ENCODE measurements at places on chromosomes 3 and 15.

DNA sequence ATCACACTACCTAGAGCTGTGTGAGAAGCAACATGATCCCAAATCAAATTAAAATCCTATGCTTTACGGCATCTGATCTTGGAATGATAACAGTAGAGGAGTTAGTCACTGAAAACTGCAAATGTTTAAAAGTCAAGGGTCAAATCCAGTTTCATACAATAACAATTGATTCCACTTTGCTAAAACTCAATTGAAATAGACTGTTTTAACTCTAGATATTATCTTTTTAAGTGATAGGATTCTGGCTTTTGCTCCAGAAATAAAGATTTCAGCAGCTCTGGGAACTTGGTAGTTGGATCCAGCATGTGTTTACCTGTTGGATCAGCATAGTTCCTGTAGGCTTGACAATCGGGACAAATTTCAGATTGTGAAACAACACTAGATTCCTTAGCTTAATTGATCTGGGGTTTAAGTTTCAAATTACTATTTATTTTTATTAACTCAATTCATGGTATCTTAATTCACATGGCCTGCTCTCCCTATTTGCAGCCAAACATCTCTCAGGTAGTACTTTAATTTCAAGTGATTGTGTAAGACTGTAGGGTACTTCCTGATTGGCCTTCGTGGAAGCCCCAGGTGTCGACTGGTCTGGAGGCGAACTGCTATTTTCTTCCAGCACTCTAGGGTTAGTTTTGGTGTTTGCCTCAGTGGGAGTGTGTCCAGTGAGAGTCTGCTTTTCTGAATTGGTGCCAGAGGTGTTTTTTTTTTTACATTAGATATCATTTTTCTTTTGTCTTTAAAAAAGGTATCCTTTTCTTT, 16.6 kb downstream of the NFKBIZ start:
- no peak for DNase-seq

DNA sequence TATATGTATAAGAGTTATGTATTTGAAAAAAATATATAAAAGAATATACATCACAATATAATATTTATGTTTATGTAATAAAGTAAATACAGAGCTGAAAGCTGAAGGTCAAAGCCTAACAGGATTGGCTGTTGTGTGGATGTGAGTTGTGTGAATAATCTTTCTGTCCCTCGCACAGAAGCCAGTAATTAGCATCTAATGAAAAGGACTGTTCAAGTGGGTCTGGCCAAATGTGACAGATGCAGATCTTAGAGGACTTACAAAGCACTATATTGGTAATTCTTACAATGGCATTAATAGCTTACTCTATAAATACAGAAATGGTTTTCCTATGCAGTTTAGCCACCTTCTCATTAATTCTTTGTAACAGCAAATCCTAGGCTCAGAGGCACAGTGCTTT, 2.4 kb downstream of the MKRN3 start:
- no peak for DNase-seq

- no peak for DNase-seq
Measured at GRCh38 chr3:195102609-195103467, 168.1 kb downstream of the XXYLT1 start.

DNA sequence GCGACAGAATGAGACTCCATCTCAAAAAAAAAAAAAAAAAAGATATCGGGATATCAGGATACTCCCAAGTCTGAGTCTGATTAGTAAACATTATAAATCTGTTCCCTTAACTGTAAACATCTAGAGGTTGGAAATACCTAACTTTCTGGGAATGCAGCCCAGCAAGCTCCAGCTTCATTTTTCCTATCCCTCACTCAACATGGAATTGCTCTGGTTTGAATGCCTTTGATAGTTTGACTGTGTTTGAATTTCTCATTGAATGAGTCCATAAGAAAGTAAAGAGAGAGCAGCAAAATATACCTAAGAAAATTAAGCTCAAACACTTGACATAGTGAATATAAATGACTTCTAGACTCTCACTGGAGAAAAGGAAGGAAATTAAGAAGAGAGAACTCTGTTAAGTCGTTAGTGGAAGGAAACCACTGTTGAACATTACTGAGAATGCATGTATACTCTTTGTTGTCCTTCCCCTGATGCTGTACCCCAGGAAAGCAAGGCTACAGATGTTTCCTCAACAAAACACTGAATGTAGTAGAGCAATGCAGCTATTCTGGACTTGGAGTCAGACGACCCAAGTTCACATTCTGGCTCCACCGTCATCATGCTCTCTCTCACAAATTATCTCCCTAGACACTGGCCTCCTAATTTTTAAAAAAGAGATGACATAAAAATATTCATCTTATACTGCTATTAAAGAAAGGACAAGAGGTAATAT, 62.4 kb downstream of the CD200 start:
- DNase-seq: no peak

DNA sequence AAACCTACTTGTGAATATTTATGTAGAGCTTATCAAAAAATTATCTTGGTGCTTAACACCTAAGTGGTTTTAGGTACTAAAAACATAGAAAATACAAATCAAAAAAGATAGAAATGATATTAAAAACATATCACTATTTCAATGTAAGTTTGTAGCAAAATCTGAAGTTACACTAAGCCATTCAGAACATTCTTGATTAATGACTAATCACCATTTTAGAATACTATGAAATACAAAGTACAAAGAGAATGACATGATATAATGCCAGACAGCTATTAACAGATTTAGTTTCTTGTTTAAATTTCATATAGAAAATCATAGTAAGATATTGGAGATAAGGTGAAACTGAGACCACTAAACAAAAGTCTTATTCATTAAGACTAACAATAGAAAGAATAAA, 169.7 kb upstream of the AGTR1 start:
- DNase-seq: no peak

- no peak for DNase-seq
Measured at GRCh38 chr15:60510006-60510405, 31.1 kb upstream of the ICE2 start.
